ENCODE measurements at places on chromosomes 5 and 9.

- no peak for DNase-seq
Measured at GRCh38 chr9:72485821-72486593, 35.4 kb upstream of the TMC1 start.

DNA sequence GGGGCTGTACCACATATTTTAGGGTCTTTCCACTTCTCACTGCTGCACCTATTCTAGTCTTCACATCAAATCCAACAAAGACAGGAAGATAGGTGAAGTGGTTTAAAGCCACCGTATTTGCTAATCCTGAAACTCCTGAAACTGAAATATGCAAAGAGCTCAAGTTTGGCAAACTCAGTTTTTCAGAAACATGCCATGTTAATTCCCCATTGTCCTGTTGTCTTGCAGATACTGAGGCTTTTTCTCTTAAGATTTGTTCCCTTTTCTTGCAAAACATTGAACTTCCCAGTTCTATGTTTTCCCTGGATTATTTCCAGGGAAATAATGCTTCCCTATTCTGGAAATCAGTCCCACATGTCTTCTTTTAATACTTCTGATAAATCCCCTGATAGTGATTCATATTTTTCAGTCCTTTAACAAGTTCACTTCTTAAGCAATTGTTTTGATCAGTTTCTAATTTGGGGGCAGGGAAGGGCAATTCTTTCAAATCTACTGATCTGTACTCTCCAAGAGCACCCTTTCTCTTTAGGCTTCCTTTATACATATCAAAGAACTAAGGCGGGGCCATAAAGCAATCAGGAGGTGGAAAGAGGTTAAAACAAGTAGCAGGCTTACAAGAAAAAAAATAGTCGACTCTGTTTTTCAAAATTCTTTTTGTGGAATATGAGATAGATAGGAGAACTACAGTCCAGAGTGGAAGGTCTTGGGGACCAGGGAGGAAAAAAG, 648.5 kb downstream of the BNC2 start:
- DNase-seq = no peak

- no peak for DNase-seq
Measured at GRCh38 chr5:12023614-12024241, 119.5 kb upstream of the CTNND2 start.

GRCh38 chr5:4207486-4207885, 611.9 kb downstream of the IRX1 start:
- DNase-seq = no peak

DNA sequence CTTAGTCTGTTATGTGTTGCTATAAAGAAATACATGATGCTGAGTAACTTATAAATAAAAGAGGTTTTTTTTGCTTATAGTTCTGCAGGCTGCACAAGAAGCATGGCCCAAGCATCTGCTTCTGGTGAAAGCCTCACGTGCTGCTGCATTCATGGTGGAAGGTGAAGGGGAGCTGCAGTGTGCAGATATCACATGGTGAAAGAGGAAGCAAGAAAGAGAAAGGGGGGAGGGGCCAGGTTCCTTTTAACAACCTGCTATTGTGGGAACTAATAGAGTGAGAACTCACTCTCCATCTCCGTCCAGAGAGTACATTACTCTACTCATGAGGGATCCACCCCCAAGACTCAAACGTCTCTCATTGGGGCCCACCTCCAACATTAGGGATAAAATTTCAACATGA, 12.5 kb upstream of the PARP8 start:
- no peak for DNase-seq

- DNase-seq = no peak
Measured at GRCh38 chr5:31135542-31135941, 57.9 kb upstream of the CDH6 start.

DNA sequence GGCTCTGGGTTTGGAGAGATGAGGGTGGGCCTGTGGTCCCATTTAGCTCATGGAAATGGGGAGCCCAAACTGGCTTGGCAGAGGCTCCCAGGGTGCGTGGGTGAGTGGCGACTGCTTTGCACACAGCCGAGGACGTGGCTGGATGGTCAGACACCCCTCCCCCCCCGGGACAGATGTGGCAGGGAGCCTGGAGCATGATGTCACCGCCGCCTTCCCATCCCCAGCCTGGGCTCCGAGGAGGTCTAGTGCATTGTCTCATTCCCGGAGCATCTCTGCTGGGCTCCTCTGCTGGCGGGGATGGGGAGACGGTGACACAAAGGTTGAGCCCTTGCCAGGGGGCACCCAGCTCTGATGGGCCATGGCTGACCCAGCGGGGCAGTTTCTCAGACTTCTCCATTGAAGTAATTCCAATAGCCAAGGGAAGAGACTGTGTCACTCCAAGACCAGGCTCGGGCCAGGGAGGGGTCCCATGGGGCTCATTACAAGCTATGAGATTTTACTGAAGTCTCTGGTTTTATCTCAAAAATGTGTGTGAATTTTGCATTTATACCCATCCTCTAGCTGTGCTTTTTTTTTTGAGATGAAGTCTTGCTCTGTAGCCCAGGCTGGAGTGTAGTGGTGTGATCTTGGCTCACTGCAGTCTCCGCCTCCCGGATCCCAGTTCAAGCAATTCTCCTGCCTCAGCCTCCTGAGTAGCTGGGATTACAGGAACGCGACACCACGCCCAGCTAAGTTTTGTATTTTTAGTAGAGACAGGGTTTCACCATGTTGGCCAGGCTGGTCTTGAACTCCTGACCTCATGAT, 36.1 kb downstream of the HMCN2 start:
- no peak for DNase-seq

GRCh38 chr9:27835746-27836145, 262.5 kb upstream of the C9orf72 start:
- no peak for DNase-seq

GRCh38 chr5:39164016-39164415, 55.3 kb downstream of the FYB1 start:
- DNase-seq = peak; percentile 50

GRCh38 chr9:6106711-6107339, 91.4 kb upstream of the RANBP6 start:
- no peak for DNase-seq

GRCh38 chr9:77188242-77188641, 10.9 kb downstream of the VPS13A start:
- no peak for DNase-seq

DNA sequence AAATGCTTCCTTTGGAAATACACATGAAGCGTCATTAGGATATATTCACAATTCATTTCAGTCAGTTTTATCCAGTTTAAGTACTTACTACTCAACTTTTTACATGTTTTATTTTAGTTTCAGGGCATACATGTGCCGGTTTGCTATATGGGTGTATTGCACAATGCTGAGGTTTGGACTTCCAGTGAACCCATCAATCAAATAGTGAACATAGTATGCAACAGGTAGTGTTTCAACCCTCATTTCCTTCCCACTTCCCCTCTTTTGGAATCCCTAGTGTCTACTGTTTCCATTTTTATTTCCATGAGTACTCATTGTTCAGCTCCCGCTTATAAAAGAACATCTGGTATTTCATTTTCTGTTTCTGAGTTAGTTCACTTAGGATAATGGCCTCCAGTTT, 74.7 kb downstream of the TMEM161B start:
- DNase-seq = no peak

GRCh38 chr5:181160152-181160754, 12.9 kb downstream of the OR2V2 start:
- DNase-seq = peak; percentile 84

GRCh38 chr9:120983259-120983837, 56.8 kb upstream of the TRAF1 start:
- DNase-seq = no peak

DNA sequence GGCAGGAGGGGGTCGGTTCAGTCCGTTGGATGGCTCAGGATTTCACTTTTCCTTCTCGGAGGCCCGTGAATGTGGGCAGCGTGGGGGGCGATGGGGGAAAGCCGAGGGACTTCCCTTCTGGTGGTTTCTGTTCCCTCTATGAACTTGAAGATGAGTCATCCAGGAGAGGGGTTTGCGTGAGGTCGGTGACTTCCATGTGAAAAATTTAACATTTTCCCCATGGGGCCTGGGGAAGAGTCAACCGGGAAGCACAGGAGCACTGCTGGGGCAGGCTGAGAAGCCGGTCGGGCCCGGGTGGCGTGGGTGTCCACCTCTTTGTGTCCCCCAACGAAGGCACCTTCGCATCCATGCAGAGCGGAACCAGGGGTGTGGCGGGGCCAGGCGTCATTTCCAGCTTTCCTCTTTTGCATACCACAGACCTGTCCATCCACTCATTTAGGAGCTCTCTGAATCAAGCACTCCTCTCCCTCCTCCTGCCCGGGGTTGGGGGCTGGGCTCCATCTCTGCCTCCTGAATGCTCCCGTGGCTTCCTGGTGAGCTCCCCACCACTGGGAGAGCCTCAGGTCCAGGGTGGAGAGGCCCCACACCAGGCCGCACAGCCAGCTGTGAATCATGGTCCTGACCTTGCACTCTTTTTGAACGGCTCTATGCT, 68.4 kb downstream of the ANKRD33B start:
- peak; percentile 59 for DNase-seq

DNA sequence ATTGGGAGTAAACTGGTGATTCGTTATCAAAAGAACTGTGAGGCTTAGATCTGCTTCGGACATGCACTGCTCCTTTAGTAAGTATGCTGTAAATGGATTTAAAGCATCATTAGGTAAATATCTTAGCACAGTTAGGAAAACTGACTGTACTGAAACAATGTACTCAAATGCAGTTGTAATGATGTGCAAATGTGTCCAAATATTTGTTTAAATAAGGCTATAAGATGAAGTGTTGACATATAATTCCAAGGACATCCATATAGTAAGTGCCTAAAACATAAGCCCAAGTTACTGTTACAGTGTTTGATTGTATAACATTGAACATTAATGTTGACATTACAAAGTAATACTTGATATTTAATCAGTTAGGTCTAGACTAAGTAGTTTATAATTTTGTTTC, 512.5 kb upstream of the CDH18 start:
- no peak for DNase-seq

DNA sequence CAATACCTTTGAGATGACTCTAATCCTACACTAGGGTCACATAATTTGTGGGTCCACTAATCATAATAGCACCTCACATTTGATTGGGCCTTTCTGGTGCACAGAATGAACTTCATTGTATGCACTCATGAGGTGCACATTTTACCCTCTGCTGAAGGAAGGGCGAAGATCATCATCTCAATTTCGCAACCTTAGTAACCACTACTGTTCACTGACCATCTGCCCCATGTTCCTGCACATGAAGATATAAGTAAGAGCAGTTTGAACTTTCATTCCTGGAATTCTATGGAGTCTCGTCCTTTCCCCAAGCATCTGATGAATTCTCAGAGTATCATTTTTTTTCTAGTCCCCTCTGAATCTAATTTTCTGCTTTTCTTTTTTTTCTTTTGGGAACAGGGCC, 21.2 kb downstream of the GAS1 start:
- no peak for DNase-seq

- no peak for DNase-seq
Measured at GRCh38 chr9:105901514-105902109, 207.3 kb downstream of the TMEM38B start.

DNA sequence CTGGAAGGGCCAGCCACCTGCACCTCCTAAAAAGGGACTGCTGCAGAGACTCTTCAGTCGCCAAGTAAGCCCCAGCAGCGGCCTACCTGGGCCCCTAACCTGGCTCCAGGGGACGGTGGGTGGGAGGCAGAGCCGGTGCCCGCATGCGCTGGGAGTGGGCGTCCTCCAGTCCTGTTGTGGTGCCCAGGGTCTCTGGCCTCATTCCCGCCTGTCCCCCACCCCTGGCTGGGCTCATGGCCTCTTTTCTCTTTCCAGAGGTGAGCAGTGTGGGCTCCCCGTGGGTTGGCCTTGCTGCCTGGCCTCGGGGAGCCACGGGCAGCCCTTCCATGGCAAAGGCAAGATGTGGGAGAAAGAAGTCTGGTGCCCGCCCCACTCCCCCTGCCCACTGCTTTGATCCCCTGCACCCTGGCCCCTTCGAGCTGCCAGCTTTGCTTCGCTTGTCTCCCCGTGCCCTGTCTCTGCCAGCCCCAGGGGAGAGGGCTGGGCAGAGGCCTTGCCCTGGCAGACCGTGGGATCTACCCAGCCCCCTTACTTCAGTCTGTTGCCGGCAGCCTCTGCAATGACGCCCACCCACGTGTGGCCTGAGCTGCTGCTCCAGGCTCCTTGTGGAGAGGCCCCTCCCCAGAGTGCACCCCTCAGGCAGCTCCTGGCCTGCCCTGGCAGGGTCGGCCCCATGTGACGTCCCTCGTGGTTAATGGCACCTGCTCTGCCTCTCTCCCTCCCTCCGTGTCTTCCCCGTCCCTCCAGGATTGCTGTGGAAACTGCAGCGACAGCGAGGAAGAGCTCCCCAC, 5.4 kb upstream of the PRR7 start:
- no peak for DNase-seq

GRCh38 chr5:39394946-39395345, 29.8 kb downstream of the DAB2 start:
- no peak for DNase-seq

- DNase-seq = no peak
Measured at GRCh38 chr9:38336341-38336740, 56.2 kb upstream of the ALDH1B1 start.

DNA sequence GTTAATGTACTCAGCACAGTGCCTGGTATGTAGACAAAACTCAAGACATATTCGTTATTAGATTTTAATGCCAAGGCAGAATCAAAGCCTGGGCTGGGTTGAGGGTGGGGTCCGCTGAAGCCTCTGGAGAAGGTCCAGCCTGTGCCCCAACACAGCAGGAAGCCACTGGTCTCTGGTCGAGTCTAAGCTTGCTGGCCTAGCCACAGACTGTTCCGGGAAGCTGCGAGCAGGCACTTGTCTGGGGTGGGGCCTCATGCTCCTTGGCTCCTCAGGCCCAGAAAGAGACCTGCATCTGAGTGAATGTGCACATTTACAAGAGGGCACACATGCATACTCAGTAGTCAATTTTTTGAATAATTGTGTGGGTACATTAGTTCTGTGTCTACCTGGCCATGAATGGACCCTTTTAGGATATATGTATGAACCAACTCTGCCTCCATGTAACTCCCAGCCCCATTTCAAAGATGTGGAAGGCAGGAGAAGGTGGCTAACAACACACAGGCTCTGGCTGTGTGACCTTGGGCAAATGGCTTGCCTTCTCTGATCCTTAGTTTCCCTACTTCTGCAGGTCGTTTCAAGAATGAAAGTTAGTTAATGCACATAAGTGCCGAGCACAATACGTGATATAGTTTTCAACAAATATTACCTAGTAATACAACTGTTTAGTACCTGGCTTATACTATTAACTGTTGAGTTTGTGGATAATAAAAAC, 18.3 kb downstream of the FAT2 start:
- no peak for DNase-seq

- no peak for DNase-seq
Measured at GRCh38 chr9:137919649-137920141, 42.1 kb downstream of the CACNA1B start.

DNA sequence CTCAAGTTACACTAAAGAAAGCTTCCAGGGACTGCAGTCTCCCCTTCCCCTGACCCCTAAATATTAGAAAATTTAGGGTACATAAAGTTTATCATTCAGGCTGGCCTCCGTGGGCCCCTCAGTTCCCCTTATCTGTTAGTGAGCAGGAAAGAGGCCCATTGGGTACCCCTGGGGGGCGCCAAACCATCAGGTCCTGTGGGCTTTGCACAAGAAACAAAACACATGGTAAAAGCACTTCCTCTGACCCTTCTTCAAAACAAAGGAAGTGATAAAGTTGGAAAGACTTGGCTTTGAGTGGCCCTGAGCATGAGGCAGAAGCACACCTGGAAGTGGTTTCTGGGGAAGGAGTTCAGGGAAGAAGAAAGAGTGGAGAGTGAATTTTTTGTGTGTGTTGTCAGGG, 213.0 kb downstream of the SMARCA2 start:
- no peak for DNase-seq

GRCh38 chr5:17228821-17229291, 11.4 kb downstream of the BASP1 start:
- DNase-seq = no peak

- no peak for DNase-seq
Measured at GRCh38 chr9:86082870-86083269, 16.5 kb downstream of the GOLM1 start.
